GF-D8 (cell line): ENCODE measurements at places on chromosomes 5 and 9.

DNA sequence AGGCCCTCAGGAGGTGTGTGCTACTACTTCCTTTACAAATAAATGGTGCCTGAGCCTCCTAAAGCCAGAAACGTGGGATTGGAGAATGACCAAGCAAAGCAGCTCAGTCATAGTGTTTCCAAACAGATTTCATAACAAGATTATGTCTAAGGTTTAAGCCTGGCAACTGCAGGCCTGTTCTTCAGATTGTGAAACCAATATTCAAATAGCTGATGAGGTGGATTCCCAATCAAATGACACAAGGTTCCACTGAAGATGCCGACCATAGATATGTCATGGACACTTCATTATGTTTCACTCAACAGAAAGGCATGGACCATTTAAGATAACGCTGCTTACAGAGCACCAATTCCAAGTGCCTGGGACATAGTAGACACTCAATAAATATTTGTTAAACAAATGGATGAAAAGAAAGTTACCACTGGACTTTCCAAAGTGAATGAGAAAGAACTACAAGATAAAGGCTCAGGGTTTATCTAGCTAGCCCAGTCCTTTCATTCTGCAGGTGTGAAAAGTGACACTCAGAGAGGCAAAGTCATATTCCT lies 189.5 kb downstream of the ACTL7B start:
- DNase-seq, result no peak

- DNase-seq, result no peak
Measured at GRCh38 chr5:107651325-107651724, 19.4 kb downstream of the EFNA5 start.

DNA sequence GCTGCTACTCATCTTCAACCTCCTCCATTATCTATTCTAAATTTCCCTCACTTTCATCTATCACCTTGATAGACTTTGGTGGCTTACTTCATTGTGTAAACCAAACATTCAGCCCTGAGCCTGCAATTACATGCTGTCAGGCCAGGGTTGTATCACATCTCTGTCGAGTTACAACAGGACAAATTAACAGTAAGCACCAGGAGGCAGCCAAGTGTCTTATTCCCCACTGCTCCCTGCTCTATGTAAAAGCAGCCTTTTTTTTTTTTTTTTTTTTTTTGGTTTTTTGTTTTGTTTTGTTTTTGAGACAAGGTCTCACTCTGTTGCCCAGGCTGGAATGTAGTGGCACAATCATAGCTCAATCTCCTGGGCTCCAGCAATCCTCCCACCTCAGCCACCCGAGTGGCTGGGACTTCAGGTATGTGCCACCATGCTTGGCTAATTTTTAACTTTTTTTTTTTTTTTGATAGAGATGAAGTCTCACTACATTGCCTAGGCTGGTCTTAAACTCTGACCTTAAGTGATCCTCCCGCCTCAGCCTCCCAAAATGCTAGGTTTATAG lies 15.2 kb upstream of the ZCCHC9 start:
- no peak for DNase-seq

DNA sequence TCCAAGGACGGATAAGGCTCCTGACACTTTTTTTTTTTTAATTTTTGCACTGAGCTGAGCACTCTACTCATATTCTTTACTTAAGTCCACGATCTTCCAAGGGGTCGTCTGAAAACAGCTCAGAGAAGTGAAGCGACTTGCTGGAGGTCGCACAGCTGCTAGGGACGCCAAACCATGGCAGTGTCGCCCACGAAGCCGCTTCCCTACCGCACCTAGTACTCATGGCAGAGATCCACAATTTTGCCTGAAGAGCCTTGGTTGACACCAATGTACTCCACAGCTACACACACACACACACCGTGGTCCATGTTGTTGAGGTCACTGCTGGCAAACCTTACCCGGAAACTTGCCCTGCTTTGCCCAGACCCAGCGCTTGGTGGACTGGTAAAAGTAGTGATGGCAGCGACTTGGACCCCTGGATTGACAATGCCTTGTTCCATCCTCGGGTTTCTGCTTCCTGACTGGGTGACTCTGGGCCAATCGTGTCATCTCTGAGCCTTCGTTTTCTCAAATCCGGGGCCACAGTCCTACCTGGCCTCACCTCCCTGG lies 521 bp upstream of the SLIT3 start:
- no peak for DNase-seq
